ENCODE measurements at places on chromosomes 1 and 21.

- DNase-seq, result no peak
Measured at GRCh38 chr1:179264507-179264906, 29.1 kb upstream of the SOAT1 start.

- no peak for DNase-seq
Measured at GRCh38 chr1:58304346-58304975, 242.1 kb downstream of the OMA1 start.

GRCh38 chr1:157193702-157194391, 55.7 kb upstream of the ETV3 start:
- no peak for DNase-seq

DNA sequence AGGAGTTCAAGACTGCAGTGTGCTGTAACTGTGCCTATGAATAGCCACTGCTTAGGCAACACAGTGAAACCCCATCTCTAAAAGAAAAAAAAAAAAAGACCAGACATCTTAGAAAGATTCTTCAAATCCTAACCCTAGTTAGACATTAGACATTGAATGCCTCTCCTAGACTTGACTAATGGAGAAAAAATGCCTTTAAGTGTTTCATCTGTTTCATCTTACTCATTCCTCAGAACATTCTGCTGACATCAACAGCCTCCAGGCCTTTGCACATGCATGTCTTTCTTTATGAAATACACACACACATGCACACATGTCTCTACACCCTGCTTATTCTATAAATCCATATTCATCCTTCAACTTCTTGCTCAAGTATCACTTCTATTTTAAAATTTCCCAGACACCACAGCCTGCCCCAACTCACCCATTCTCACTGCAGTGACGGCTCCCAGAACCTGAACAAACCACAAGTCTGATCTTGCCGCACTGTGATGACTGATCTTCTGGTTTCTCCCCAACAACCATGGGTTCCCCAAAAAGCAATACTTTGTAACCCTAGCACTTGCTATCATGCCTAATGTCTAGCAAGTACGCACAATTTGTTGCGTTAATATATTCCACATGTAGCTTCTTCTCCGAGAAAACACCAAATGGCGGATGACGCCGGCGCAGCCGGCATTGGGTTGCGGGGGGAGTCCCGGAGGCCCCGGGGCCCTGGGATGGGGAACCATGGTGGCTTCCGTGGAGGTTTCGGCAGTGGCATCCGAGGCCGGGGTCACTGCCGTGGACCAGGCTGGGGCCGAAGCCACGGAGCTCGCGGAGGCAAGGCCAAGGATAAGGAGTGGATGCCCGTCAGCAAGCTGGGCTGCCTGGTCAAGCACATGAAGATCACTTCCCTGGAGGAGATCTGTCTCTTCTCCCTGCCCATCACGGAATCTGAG, 37.4 kb downstream of the LRRC52 start:
- DNase-seq, result no peak

DNA sequence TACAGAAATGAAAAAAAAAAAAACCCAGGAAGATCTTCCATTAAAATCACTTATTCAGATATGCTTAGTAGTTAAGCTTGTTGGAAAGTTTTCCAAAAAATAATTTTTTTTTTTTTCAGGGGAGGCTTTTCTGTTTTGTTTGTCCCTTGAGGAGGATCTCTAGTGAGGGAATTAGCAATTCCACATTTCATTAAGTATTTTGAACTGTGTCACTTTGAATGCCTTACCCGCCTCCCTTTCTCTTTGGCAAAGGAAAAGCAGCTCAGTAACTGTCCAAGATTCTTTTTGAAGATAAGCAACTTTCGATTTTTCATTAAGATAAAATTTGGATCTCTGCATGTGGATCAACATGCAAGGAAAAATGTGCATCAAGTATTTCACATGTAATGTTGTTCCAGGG, 1.8 kb downstream of the NTNG1 start:
- DNase-seq, result no peak

GRCh38 chr1:150810958-150811659, 3.0 kb upstream of the CTSK start:
- no peak for DNase-seq

GRCh38 chr1:33342041-33342723, 21.3 kb upstream of the A3GALT2 start:
- peak; percentile 88 for DNase-seq
